Upper lobe of left lung (tissue), 6 donors: ENCODE measurements at places on chromosomes 7 and 10.

GRCh38 chr10:50566150-50566549, 57.6 kb downstream of the SGMS1 start:
- DNase-seq = no peak

- no peak for DNase-seq
Measured at GRCh38 chr7:146314962-146315361, 198.4 kb downstream of the CNTNAP2 start.

GRCh38 chr10:77888356-77888703, 38.2 kb downstream of the DLG5 start:
- DNase-seq = no peak

GRCh38 chr7:30595436-30596013, 847 bp downstream of the GARS1 start:
- DNase-seq = no peak

DNA sequence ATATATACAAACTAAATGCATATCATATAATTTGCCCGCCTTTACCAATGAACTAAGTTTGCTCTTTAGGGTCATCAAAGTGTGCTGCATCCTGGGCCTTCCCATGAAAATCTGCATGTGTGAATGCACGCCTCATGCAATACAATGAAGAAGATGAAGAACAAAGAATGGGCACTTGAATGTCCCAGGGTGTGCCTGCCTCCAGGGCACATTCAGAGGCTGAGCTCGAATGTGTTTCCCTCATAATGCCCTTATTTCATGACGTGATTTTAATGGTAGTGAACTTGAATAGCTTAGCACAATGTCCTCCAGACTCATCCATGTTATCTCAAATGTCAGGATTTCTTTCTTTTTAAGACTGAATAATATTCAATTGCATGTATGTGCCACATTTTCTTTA, 824.9 kb downstream of the TNS3 start:
- no peak for DNase-seq

- DNase-seq = no peak
Measured at GRCh38 chr10:82321724-82322123, 446.7 kb downstream of the NRG3 start.

DNA sequence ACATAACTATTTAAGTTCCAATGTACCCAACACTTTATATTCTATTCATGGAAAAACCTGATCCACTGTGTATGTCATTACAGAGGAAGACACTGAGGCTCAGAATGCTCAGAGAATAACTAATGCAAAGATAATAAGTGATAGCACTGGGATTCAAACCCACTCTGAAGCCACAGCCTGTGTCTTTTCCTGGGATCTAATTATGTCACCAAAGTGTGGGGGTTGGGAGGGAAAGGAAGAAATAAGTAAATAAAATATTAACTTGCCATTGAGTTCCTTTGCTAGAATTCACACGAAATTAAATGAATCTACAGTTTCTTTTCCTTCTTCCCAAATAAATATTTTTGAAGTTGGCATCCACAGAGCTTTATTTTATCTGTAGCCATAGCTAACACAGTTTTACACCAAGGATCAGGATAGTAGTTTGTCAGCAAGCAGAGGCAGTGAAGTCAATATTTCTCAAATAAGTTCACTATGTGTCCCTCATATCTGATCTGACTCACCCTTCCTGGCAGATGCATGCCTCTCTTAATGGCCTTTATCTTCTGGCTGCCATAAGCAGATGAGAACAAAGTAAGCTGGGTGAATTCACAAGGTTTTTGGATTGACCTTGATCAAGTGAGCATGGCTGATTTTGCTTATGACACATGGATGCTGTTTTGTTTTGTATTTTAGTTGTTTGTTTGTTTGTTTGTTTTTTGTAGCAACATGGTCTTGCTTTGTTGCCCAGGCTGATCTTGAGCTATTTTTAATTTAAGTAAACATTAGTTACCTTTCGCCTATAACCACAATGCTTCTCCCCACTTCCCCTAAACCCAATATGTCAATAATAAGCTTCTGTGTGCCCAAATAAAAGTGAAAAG, 6.3 kb downstream of the RAPGEF5 start:
- DNase-seq = no peak

DNA sequence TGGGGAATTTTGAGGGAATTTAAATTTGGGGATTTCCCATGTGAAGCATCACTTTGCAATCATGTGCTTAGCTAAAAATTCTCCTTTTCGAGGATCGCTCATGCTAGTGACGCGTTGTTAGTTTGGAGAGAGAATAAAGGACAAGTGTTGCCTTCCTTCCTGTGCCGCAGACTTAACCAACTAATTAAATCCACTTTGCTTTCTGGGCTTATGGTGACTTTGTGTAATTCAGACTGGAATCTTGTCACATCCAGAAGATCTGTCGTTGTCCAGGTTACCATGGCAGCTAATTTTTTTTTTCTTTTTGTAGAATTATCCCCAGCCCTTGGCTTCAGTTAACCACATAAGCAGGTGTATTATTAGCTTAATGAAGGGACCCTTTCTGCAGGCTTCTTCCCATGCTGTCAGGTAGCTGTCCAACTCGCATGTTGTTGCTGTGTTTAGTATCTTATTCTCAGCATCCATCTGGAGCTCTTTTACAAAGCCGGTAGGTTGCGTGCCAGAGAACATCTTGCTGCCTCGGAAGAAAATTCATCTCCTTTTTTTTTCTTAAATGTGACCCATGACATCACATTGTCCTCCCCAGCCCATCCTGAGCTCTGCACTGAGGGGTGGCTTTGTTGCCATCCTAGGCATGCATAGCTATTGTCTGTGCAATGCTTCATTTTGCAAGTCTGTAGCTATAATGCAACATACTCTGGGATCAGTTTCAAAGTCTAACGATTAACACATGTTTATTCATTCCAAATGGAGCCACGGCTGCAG, 47.2 kb upstream of the NRP1 start:
- DNase-seq = no peak

DNA sequence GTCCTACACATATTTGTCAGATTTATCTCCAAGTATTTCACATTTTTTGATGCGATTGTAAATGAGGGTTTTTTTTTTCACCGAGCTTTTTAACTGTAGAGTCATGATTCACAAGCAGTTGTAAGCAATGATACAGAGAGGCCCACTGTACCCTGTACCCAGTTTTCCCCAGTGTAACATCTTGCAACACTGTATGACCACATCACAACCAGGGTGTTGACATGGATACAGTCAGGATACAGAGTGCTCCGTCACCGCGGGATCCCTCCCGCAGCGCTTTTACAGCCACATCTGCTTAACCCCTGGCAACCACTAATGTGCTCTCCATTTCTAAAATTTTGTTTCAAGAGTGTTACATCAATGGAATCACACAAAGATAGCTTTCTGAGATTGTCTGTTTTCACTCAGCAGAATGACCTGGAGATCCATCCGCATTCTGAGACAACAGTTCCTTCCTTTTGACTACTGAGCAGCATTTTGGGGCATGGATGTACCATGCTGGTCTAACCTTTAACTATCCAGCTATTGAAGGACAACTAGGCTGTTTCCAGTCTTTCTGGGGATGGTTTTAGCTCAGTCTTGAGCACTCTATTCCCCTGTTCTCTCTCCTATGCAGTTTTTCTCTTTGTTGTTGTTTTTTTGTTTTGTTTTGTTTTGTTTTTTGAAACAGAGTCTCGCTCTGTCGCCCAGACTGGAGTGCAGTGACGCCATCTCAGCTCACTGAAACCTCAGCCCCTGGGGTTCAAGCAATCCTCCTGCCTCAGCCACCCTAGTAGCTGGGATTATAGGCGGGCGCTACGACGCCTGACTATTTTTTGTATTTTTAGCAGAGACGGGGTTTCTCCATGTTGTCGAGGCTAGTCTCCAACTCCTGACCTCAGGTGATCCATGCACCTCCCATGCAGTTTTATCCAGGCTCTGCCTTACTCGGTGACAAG, 25.9 kb downstream of the GPRIN2 start:
- peak; percentile 17 for DNase-seq

- no peak for DNase-seq
Measured at GRCh38 chr7:41415051-41415450, 287.8 kb downstream of the INHBA start.

- no peak for DNase-seq
Measured at GRCh38 chr10:130230036-130230435, 93.8 kb downstream of the GLRX3 start.

DNA sequence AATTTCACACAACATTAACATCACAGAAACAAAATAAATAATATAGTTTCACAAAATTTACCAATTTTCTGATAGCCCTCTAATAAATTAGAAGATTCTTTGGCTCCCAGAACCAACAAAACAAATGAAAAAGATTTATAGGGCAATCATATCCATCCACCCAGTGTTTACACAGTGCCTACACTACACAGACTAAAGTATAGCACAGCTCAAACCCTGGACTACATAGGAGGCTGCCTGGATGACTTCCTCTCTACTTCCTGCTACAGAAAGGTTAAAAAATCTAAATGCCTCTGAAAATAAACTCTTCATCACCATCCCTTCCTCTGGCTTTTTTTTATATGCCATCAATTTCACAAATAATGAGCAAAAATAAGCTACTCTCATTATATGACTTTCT, 28.4 kb downstream of the MPP7 start:
- no peak for DNase-seq

GRCh38 chr7:155284496-155285274, 13.0 kb upstream of the INSIG1 start:
- DNase-seq = peak; percentile 14

GRCh38 chr10:8128511-8128910, 74.0 kb downstream of the GATA3 start:
- DNase-seq = no peak

DNA sequence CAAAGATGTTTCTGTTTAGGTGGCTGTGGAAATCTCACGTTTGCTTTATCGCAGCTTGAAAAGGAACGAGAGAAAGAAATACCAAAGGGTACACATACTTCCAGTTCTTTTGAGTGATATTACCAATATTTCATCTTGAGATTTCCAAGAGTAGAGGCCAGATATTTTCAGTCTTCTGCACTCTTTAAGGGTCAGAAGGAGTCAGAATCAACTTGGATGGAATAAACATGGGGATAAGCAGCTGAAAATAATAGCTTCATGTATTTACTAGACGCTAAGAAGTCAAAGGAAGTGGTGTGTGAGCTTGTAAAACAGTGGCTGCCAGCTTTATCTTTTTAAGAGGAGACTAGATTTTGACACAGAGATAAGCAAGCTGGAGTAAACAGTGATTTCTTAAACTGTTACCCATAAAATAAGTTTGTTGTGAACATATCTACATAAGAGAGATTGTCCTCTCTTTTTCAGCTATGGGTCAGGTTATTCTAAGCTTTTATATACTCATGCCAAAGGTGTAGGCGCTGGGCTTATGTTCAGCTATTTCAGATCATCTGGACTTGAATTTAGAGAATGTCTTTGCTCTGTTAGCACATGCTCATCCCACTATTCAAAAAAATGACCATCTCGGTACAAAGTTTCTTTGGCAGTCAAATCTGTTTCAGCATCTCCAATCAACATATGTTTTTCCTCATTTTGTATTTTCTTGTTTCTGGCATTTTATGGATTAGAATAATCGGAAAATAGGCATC, 170.8 kb upstream of the TCF7L2 start:
- DNase-seq = no peak

- no peak for DNase-seq
Measured at GRCh38 chr7:139984642-139985539, 77.9 kb downstream of the PARP12 start.

DNA sequence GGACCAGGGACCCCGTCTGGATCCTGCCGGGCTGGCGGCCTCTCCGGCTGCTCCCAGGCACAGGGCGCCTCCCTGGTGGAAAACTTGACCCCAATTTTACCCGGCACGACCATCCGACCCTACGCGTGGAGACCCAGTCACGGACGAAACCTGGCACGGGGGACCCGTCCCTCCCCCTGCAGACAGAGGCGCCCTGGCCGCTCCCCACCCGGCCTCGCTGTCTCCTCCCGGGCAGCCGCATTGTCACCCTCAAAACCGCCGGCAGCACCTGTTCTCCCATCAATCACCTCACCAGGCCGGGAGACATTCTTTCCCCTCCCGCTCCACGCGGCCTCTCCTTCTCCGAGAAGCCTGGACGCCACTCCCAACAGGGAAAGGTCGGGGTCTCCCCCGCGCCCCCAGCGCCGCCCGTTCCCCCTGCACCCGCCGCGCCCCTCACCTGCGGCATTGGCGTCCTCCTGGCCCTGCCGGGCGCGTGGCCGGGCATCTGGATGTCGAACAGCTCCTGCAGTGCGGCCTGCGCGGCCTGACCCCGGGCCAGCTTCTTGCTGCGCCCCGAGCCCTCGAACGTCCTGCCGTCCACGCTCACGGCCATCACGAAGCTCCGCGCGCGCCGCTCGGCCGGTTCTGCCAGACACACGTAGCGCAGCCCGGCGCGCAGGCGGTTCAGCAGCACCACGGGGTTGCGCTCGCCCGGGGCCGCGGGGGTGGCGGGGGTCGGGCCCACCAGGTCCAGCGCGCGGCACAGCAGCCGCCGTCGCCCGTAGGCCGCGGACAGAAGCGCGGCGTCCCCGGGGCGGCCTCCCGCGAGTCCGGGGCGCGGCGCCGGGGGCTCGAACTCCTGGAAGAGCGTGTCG, 306.6 kb downstream of the WDR37 start:
- no peak for DNase-seq

DNA sequence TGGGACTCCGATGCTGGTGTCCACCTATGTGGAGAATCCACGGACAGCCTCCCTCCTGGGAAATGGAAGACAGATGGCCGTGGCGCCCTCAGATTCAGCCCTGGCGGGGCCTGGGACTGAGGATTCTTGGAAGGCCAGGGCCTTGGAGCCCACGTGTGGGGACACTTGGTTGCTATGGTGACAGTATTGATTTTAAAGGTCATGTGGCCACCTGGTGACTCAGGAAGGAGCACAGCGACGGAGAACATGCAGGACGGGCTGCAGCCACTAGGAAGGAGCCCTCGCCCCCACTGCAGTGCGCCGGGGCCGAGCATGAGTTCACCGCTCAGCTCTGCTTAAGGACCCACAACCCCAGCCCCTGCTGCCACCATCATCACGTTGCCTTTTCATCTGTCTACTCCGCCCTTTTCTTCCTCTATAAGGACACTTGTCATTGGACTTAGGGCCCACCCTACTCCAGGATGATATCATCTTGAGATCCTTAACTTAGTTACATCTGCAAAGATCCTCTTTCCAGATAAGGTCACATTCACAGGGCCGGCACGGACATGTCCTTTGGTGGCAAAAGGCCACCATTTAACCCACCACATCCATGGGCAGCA, 3.7 kb upstream of the STK32C start:
- no peak for DNase-seq

GRCh38 chr7:42385912-42386311, 148.9 kb upstream of the GLI3 start:
- no peak for DNase-seq

DNA sequence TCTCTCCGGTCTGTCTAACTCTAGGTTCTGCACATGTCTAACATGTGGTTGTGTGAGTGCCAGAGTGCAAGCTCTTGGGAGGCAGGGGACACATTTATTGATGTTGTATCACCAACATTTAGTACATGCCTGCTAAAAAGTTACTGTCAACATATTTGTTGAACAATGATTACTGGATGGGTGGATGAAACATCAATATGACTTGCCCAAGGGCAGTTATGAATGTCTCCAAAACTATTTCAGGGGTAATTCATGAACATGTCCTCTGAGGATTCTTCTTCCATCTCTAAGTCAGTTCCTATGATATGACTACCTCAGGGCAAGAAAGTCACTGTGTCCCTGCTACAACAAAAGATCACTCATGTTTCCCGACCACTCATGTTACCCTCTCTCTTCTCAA, 91.3 kb upstream of the STEAP1B start:
- no peak for DNase-seq

- no peak for DNase-seq
Measured at GRCh38 chr10:70715853-70716795, 43.8 kb downstream of the ADAMTS14 start.
